ENCODE measurements at places on chromosomes 13 and 19.

DNA sequence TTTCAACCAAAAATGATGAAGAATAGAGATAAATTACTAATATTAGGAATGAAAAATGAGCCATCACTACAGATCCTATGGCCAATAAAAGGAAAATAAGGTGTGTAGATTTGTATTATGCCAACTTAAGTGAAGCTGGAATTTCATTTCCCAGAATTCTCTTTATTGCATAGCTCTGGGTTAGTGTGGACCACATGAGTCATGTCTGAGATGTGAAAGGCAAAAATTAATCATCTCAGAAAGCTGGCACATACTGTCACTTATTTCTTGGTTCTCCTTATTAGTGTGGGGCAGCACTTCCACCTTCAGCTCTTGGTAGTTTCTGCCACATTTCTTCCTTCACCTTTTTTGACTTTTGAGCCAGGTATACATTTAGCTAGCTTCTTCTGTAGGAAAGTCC is 82.6 kb downstream of the KATNAL1 start:
- DNase-seq: no peak

GRCh38 chr13:72842991-72843390 is 61.1 kb downstream of the PIBF1 start:
- DNase-seq: no peak

- no peak for DNase-seq
Measured at GRCh38 chr19:33273065-33273736, 29.1 kb downstream of the CEBPA start.

DNA sequence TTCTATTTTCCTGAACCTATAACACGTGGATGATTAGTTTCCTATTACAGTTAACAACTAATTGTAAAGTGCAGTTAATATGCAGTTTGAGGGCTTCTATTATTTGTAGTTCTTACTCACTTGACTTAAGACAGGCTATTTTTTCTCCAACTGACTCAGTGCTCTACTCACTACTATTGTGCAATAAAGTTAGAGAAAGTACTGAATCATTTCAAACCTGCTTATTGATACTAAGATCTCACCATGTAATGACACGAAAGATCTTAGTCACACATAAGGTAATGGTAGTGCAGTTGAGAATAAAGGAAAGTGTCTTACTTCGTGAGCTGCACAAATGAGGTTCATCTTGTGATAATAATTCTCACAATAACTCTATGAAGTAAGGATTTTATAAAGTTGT is 22.8 kb upstream of the ITM2B start:
- DNase-seq: no peak

- no peak for DNase-seq
Measured at GRCh38 chr19:11410682-11411081, 8.4 kb downstream of the RGL3 start.

DNA sequence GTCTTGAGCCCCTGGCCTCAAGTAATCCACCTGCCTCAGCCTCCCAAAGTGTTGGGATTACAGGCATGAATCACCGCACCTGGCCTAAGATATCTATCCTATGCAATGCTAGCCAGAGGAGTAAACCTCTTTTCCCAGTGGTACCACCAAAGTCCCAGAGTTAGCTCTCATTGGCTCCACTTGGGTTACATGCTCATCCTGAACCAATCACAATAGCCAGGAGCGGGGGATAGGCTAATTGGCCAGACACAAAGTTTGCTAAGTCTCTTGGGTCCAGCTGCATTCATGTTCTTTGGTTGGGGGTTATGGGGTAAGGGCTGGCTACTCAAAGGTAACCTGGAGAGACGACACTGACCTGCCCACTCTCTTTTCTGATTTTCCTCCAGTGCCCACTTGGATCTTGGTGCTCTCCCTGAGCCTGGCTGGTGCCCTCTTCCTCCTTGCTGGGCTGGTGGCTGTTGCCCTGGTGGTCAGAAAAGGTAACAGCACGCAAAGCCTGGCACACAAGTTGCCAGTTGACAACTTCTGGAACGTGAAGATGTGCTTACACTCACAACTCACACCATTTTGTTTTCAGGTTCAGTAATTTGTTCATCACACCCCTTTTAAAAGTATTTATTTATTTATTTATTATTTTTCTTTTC is 7.8 kb downstream of the C19orf38 start:
- no peak for DNase-seq

DNA sequence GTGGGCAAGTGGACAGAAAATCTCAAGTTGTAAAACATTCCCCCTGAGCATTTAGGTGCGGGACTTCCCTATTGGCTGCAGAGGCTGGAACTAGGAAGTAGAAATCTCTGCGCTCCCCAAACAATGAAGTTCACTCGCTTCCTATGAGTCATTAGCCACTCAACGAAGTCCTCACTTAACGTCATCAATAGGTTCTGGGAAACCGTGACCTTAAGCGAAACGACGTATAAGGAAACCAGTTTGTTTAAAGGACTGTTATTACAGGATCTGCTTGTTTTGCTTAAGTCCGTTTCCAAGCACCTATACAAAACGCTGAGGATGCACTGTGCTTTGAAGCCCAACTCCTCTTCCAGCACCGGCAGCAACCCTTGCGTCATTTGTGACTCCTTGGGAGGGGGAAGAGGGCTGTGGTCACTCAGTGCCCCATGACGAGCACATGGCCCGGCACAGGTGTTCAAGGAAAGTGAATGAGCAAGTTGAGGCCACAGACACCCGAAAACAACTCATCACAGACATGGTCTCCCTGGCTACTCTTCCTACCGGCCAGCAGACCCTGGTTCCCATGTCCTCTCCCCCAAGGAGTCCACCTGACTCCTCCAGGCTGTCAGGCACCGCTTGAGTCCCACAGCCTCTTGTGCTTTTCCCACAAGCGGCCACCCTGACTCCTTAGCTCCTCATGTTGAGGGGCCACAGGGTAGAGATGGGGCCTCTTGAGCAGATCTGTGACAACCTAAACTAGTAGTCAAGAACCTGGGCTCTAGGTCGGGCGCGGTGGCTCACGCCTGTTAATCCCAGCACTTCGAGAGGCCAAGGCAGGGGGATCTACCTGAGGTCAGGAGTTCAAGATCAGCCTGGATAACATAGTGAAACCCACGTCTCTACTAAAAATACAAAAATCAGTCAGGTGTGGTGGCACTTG is 4.8 kb downstream of the RPS16 start:
- DNase-seq: no peak

DNA sequence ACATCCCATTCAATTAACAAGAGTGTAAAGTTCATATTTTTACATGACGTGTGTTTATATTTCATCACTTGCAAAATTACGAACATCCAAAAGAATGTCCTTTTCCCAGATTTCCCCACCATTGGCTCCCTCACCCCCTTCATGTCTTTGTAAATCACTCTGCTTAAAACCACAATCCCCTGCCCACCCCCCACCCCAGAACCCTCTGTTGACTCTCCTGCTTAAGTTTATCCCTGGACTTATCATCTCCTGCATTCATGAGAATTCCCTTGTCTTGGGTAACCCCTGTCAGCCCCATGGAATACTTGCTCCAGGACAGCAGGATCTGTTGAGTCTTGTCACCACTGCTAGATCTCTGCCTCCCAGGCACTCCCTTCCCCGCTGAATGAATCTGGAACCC is 109.9 kb downstream of the COL4A1 start:
- DNase-seq: no peak

DNA sequence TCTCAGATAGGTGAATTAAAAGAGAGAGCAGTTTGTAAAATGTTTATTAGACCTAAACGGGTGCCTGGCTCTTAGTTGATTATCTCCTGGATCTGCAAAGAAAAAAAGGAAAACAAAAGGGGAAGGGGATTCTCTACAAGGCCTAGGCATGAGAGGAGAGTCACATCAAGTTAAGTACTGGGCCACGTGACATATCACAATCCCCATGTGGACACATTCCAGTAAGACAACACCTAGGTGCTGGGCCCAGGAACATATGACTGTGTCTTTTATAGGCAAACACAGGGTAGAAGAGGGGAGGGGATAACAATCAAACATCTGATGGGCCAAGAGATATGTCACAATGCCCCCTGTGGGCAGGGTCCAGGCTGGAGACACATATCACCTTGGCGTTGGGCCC is 4.2 kb upstream of the ZNF91 start:
- DNase-seq: no peak

- no peak for DNase-seq
Measured at GRCh38 chr19:15934332-15935078, at the start of gene CYP4F11. TSS of gene CYP4F11 (minus strand) at chr19:15934529. CDS start at chr19:15934408, 121 bp downstream.

GRCh38 chr19:42555317-42555716 is 27.0 kb upstream of the CEACAM1 start:
- DNase-seq: no peak

Data from NCI-H1105 (cell line).